ENCODE measurements at places on chromosomes 1 and 21.
A peak's percentile ranks its signal among the peaks of the same experiment; 100 is the strongest.

DNA sequence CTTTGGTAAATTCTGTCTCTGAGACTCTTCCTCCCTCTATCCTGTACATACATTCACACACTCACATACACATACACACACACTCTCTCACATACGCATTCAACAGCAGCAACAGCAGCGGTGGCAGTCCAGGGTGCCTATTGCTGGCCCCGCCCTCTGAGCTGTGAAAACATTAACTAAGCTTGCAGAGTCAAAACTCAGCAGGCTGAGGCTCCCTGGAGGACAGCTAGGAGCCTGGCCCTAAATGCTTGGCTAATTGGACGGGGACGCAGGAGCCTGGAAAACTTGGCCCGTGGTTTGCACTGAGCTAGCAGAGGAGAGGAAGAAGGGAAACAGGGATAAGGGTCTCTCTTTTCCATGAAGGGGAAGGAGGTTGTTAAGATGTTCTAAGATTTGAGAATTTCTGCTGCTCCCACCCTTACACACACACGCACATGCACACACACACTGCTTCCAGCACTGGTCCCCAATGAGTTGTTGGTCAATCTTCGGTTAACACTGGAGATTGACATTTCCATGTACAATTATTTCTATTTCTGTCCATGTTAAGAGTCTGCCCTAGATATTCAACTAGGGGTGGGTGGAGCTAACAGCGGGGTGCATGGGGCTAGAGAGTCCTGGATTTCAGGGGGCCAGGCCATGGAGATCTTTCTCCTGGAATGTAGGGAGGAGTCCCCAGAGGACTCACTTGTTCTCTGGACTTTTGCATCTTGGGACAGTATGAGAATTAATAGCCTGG lies 94.2 kb downstream of the PLXNA2 start:
- no peak for DNase-seq

- no peak for DNase-seq
These were observed 56.2 kb downstream of the DISC1 start for GRCh38 chr1:231682779-231683178.

DNA sequence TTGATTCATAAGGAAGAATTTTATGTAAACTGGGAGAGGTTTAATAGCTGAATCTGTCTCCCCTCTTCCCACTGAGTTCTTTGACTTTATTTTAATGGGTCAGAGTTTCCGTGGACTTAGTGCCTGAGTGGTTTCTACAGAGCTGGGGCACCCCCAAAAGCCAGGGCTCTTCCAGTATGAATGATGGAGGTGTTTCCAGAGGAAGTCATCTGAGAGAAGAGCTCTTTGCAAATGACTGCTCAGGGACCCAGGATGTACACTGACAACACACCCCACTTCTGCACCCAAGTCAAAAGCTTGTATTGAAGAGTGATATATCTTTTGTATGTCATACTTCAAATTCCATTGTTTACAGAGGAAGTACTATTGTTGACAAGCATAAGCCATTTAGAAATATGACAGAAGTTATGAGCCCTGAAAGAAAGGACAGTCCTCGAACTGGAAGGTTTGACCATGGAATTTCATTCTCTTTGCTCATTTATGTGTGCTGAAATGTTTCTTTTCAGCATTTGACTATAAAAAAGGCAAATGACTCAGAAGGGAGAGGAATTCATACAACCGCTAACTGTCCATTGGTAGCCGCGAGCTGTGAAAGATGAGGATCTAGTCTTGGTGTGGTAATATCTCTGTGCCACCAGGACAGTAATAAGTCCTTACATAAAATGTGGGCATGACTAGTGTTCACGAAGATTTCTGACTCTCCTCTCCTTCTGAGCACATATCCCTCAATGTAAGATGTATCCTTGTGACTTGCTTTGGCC lies 25.4 kb upstream of the LMX1A start:
- DNase-seq, result no peak

DNA sequence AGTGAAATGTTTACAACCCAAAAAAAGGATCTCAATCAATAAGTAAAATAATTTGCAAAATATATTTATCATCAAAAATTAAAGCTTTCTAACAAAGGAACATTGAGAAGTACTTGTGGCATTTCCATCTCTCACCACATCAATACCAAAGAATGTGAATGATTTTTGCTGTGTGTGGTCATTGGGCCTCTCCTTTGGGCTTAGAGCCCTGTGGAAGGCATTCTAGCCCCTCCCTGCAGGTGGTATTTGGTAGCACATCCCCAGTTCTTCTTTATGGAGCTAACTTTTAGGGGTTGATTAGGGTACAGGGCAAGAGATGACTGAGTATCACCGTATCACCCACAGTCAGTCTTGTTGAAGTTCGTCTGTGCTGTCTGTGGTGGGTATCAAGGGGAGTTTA lies 294.1 kb upstream of the SGIP1 start:
- DNase-seq, result no peak

DNA sequence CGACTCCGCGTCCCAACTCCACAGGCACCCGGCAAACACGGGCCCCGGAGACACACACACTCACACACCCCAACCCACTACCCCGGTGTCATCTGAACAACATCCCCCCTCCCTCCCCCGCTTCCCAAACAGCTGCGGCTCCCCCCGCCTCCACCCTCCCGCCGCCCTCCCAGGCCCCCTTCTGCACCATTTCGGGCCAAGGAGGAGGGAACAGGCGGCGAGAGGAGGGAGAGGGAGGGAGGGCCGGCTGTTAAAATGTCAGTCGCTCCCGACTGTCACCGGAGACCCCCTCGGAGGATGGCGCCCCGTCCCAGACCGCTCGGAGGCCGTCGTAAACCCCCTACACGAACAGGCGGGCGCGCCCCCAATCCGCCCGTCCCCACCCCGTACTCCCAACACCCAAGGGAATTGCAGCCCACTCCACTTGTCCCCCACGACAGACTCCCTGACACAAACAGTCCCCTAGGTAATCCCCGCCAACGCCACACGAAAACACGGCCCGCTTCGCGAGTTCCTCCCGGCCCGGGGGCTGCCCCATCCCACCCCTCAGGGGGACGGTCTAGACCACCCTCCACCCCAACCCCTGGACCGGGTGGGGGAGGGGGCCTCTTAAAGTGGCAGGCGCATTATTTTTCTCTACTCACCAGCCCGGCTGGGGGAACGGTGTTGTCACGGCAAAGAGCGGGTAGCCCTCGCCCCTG lies 583 bp downstream of the MEF2D start:
- no peak for DNase-seq

GRCh38 chr1:115301438-115302020 lies 36.5 kb downstream of the NGF start:
- no peak for DNase-seq

- DNase-seq, result no peak
These were observed 898 bp downstream of the LDLRAP1 start for GRCh38 chr1:25544243-25544764.

DNA sequence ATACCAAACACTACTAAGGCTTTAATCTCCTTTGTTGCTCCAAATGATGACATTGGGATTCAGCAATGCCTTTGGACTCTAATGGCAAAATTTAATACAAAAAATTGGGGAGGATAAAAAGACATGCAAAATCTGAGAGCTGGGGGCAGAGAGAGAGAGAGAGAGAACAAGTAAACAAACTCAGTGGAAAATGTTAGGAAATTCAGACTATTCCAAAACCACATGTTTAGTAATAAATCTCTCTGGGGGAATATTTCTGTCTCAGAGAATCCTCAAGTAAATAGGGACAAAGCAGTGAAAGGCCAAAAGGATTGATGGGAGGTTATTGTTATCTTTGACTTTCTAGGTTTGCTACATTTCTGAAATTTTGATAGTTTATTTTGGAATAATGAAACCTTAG lies 65.7 kb downstream of the PLA2G4A start:
- no peak for DNase-seq

- no peak for DNase-seq
These were observed 3.3 kb upstream of the DBT start for GRCh38 chr1:100252901-100253300.

DNA sequence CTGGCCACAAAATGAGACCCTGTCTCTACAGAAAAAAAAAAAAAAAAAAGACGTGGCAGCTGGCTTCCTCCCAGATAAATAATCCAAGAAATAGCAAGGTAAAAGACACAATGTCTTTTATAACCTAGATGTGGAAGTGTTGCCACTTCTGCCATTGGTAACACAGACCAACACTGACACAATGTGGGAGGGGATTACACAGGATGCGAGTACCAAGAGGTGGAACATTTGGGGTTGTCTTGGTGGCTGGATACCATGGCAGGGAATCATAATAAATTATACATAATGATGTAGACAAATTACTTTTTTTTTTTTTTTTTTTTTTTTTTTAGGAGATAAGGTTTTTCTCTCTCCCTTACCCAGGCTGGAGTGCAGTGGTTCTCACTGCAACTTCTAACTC lies 6.0 kb upstream of the NEXN start:
- DNase-seq, result no peak

GRCh38 chr1:19435181-19435580 lies 50.2 kb downstream of the CAPZB start:
- peak; percentile 52 for DNase-seq

- DNase-seq, result no peak
These were observed 72.1 kb downstream of the LMX1A start for GRCh38 chr1:165284454-165284853.
